ENCODE measurements at places on chromosomes 12 and 14. TPM values are rescaled to one million over a fixed set of nuclear protein-coding genes. Genes with fewer than 3 reads are reported as not detected.

OR4N5 gene
- total RNA-seq, result not detected

OVCH1 gene
- not detected for total RNA-seq

KRT75 gene
- total RNA-seq, result not detected

PSMA6 gene
- total RNA-seq, result 402 TPM

CABP1 gene
- not detected for total RNA-seq

NTS gene
- not detected for total RNA-seq

SPX gene
- total RNA-seq, result 1.3 TPM

ATF7IP gene
- total RNA-seq, result 31.2 TPM

SERPINA6 gene
- 2.1 TPM for total RNA-seq

CCDC184 gene
- total RNA-seq, result 0.24 TPM

RERGL gene
- not detected for total RNA-seq

Measured in RPMI7951 (cell line).